ENCODE measurements at places on chromosomes 2 and 18.

DNA sequence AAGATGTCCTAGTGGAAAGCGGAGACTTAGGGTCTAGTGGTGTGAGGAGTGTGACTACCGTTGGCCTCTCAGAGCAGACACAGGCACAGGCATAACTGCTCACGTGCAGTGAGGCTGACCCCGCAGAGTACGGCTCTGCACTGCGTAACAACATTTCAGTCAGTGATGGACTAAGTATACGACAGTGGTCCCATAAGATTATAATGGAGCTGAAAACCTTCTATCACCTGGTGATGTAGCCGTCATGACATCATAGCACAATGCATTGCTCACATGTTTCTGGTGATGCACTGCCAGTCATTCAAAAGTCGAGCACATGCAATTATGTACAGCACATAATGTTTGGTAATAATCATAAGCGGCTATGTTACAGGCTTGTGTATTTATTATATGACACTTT lies 179.6 kb downstream of the VAPA start:
- no peak for DNase-seq

- DNase-seq: no peak
These were observed 33.2 kb upstream of the FOSL2 start for GRCh38 chr2:28359222-28360057.

DNA sequence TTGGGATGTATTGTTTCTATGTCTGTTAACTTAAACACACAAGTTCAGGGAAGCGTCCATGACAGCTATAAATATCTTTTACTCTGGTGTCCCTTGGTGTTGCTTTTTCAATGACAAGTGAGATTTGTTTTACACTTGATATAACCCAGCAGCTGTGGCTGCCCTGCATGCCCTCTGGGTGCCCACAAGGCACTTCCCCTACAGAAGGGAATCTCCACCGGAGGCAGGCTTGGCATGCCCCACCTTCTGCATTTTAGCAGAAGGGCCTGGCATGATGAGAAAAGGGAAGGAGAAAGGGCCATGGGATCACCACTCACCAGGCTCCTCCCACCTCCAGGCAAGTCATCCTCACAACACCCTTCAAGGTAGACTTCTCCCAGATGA lies 68.7 kb downstream of the TMEM247 start:
- no peak for DNase-seq

DNA sequence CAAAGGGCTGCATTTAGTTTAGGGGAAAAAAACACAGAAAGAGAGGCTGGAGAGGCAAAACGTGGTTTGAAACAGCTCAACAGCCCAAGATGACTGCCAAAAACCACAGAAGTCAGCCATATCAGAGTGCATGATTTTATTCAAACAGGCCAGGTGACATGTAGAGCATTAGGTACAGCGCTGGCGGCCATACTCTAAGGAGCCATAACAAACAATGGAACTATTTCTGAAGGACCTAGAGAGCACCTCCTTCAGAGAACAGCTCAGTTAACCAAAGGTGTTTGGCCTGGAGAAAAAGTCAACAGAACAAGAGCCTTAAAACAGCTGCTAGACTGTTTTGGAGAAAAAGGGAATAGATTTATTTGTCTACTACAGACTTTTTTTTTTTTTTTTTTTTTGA lies 2.6 kb downstream of the THADA start:
- no peak for DNase-seq

DNA sequence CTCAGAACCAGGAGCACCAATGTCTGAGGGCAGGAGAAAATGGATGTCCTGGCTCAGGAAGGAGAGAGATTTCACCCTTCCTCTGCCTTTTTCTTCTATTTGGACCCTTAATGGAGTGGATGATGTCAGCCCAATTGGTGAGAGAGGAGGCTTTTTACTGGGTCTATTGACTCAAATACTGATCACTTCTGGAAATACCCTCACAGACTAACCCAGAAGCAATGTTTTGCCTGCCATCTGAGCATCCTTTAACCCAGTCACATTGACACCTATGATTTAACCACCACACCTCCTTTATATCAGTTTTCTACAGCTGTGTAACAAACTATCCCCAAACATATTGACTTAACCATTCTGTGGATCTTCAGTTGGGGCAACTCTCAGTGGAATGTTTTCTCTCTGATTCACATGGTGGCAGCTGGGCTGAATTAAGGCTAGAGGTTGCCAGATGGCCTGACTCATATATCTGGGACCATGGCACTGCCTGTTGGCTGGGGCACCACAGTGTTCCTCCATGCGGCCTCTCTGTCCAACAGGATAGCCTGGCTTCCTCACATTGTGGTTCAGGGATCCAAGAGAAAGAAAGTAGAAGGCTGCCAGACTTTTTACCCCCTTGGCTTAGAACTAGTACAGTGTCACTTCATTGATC lies 18.2 kb upstream of the MBOAT2 start:
- DNase-seq: peak; percentile 15

DNA sequence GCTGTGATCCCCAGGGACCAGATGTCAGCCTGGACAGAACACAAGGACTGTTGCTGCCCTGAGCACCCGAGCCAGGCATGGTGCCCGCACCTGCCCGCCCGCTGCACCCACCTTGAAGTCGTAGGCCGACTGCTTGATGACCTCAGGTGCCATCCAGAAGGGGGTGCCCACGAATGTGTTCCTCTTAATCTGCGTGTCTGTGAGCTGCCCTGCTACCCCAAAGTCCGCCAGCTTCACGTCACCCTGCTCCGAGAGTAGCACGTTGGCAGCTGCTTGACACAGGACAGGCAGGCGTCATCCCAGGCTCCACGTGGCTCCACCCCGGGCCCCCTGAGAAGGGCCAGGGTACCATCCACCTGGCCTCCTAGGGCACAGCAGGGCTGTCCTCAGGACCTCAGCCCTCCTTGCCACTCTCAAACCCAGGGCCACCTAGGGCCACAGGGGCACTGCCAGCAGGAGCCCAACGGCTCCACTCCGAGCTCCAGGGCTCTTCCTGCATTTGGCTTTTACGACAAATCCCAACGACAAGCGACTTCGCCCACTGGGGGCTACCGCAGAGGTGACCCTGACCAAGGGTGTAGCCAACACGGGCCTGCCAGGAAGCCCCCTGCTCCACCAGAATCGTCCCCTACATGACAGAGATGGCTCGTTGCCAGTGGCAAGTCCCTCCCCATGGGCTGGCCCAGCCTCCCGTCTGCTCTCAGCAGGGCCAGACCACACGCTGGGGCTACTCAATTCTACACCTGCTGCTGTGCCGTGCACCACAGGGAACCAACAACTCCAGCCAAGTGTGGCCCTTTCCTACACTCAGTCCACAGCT lies 9.0 kb downstream of the STK25 start:
- DNase-seq: no peak

DNA sequence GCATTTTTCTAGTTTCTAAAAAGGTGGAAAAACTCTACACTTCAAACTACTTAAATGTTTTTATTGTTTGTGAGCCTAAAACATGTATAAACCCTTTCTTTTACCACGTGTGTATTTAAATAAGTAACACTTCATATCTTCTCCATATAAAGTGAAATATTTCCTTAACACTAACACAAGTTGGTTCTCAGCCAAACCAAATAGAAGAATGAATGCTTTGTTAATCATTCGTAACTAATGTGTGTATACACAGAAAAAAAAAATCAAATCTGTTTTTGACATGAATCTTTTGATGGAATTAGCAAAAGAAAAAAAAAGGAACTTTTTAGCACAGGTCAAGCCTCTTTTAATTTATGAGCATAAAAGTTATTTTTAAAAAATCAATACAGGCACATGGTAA lies 89.3 kb downstream of the EHBP1 start:
- no peak for DNase-seq

- no peak for DNase-seq
These were observed 728 bp downstream of the AUP1 start for GRCh38 chr2:74528600-74529356.

DNA sequence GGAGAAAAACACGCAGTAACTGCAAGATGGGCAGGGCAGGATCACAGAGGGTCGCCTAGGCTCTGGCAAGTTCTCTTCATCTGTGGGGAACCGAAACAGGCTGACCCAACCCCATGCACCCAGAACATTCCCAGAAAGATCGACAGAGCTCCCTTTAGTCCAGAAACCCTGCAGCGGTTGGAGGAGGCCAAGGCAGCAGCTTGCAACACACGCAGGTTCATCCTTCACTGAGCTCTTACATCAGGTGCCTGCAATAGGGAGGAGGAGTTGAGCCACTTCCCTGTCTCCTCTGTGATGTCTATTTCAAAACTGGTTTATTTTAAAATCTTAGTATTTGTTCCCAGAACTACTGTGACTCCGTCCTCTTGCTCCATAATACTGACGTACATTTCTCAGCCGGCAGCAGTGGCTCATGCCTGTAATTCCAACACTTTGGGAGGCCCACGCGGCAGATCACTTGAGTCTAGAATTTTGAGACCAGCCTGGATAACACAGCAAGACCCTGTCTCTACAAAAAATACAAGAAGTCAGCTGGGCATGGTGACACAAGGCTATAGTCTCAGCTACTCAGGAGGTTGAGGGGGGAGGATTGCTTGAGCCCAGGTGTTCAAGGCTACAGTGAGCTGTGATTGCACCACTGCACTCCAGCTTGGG lies 11.5 kb upstream of the SLC11A1 start:
- DNase-seq: no peak

DNA sequence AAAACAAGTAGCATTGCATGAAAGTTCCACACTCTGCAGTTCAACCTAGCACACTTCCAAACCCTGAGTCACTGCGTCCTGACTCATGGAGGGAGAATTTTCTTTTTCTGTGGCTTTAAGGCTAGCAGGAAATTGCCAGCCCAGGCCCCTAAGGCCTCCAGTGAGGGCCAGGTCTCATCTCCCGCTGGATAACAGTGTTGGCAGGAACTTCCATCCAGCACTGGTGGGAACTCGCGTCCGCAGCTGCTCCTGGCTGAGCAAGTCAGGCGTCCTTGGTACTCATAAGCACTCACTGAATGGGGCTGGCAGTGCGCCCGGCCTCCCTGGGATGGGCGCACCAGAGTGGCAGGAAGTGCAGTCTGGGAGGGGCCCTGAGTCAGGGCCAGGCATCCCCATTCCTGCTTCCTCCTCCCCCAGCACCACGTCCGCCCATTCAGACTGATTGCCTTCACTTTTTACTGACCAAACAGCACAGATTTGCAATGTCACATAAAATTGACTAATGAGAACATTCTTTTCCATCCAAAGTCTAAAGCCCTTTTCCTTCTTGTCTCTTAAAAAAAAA lies 14.3 kb downstream of the MALL start:
- DNase-seq: peak; percentile 85

DNA sequence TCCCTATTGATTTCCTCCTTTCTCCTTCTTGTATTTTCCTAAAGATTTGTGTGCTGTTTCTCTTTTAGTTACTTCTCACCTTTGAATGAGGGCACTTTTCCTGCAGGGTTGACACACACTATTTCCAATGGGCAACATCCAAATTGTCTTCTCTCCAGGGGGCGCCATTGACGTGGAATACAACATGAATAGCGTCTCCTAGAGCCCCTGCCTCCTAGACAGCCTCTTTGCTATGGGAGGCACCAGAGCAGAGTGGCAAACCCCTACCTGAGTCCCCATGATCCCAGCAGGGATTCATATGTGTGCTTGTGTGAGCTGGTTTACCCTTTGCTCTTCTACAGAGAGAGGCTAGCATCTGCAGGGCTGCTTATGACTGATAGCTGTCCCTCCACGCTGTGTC lies 61.3 kb upstream of the ITSN2 start:
- peak; percentile 40 for DNase-seq

DNA sequence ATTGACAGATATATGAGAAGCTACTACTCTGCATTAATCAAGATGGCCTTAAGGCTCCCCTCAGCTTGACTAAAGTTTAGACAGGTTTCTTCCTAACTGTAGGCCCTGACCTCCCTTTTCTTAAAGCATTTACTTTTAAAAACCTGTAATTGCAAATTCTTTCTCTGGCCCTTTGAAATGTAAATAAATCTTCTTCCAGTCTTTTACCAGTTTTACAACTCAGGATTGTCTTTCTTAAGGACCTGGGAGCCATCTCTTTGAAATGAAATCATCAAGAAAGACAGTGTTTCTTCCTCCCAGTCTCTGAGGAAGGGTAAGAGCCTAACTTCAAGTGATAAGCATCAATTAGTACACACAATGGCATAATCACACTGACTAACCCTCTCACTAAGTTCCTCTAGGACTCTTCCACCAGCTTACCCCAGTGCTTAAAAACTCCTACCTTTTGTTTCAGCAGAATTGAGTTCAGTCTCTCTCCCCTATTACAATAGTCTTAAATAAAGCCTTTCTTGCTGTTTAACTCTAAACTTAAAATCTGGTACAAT lies 58.7 kb upstream of the CDH20 start:
- no peak for DNase-seq

DNA sequence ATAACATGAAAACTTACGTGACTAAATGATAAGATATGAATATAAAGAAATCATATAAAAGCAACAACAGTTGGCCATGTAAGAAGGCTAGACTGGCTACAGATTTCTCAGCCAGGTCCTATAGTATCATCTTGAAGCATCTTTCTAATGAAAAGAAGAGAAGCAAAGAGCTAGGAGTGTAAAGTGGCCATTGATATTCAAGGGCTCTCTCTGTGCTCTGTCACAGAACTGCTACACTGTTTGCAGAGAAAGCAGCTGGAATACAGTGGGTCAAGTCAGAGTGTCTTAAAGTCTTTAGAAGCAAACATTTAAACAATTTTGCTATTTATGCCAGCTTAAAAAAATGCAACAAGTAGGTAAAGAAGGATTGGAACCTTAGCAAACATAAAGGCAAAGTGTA lies 118.8 kb downstream of the SCN9A start:
- no peak for DNase-seq

DNA sequence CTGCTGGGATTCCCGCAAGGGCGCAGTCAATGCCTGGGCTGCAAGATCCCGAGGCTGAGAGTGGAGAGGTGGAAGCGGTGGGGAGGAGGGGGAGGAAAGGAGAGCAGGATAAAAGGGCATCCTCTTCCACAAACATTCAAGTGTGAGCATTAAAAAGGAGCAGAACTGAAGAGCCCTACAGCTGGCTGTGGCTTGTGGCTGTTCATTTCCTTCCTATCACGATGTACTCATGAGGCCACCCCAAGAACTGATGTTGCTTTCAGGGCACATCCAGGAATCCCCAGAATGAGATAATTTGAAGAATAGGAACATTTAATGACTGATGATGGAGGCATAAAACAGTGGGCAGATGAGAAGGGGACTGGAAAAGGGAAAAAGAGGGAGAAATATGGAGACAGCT lies 230.8 kb upstream of the SMIM21 start:
- DNase-seq: no peak

GRCh38 chr2:241564596-241565410 lies 6.3 kb downstream of the BOK start:
- DNase-seq: peak; percentile 38

DNA sequence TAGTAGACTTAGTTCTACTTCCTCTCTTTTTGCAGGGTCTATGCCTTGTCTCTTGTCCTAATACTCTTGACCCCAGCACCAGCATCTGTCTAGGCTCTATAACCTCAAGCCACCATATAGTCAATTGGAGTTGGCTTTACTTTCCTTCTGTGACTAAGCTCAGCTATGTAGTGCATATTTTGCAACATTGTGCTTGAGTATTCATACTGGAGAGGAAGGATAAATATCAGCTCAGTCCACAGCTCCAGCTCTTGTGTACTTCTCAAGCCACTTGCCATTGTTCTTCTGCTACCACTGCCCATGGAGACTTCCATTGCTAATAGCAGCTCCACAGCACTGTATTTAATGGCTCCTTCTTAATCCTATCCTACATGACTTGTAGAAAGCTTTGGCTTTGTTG lies 35.5 kb upstream of the CD28 start:
- DNase-seq: no peak

- no peak for DNase-seq
These were observed 5.6 kb upstream of the SPATA3 start for GRCh38 chr2:230990131-230990898.

- no peak for DNase-seq
These were observed 58.3 kb downstream of the KANSL1L start for GRCh38 chr2:210112871-210113270.

GRCh38 chr18:78368726-78369125 lies 610.9 kb upstream of the SALL3 start:
- DNase-seq: no peak

Data from GM03348 (cell line).